DMS79 (cell line): ENCODE measurements at places on chromosomes 1 and 21.

- DNase-seq, result no peak
Measured at GRCh38 chr1:118993700-118994026, 5.5 kb upstream of the TBX15 start.

- no peak for DNase-seq
Measured at GRCh38 chr1:195820925-195821324, 787.3 kb downstream of the KCNT2 start.

GRCh38 chr1:173475564-173476196 is 1.5 kb upstream of the PRDX6 start:
- no peak for DNase-seq

- no peak for DNase-seq
Measured at GRCh38 chr1:17194615-17195528, 10.1 kb upstream of the PADI1 start.
